ENCODE measurements at places on chromosomes 13 and 19. TPM values are rescaled to one million over a fixed set of nuclear protein-coding genes. Genes with fewer than 3 reads are reported as not detected.

GRCh38 chr13:110913322-110914080, 1.4 kb downstream of the ANKRD10 start:
- peak; percentile 53 for DNase-seq

DNA sequence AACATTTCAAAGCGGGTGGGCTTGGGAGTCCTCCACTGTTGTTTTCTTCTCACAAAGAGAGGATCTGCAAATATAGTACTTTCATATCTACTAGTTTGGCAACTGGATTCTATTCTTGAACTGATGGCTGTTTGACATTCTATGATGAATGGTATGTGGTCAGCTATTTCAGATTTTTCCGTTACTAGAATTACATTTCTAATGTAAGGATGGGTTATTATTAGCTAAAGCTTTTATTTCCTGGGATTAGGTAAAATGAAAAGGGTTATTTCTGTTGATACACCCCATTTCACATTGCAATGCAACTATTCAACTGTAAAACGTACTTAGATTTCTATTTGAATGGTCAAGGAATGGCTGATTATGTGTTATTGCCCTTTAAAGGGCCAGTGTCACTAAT, 629.7 kb downstream of the DACH1 start:
- no peak for DNase-seq

DNA sequence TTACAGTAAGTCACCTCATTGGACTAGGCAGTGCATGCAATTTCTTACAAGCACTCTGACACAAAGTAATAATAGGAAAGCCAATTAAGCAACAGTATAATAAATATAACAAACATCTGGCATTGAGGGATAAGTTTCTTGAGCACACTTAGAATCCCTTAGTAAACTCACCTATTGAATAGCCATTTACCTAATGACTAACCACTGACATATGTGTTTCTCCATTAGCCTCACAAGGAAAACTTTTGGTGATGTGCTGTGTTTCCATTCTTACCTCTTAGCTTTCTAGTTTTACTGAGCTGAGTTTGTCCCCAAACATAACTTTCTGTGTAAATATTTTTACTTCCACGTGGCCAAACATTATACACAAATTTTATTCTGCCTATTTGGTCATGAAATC, 47.4 kb upstream of the PCDH9 start:
- DNase-seq: no peak

Gene S1PR4
- 0.25 TPM for polyA plus RNA-seq

Gene KMT2B
- 38.0 TPM for polyA plus RNA-seq
